ENCODE measurements at places on chromosomes 2 and 18.

DNA sequence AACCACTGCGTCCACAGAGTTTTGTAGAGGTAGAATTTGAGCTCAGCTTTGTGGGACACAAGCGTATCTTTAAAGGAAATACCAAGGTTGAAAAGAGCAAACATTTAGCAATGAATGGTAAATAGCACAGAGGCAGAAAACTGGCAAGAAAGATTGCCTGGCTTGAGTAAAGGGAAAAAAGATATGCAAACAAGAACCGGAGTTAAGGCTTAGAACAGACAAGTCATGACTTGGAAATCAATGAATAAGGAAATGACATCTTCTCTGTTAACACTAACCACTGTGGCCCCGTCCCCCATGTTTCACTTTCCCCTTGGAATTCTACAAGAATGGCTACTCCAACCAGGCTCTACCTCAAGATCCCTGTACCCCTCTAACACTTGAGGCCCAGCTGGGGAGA, 3.8 kb downstream of the STAM2 start:
- no peak for DNase-seq

DNA sequence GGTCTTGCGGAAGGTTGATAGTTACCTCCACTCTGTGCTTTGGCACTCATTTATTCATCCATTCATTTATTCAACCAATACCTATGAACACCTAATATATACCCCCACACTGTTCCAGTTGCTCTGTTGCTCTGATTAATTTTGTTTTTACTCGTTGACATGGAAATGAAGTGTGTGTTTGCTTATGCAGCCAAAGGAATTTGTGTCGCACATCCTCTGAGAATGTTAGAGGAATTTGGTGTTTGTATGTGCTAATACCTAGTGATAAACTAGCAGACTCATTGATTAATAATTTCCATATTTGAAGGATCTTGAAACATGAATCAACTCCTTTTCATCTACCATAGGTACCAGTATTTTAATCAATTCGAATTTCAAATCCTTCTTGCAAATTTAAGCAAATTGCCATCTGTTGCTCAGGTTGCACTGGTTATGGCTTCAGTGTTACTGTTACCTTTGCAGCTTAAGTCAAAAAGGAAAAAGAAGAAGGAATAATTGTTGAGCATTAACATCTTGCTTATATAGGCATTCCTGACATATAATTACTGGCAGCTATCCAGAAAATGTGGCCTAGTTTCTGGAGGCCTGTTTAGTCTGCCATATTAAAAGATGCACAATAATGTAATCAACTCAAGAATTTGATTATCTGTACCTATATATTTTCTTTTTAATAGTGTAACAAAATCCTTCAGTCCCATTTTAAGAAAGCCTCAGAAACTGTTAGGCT, 25.7 kb upstream of the CRIM1 start:
- DNase-seq = peak; percentile 73

DNA sequence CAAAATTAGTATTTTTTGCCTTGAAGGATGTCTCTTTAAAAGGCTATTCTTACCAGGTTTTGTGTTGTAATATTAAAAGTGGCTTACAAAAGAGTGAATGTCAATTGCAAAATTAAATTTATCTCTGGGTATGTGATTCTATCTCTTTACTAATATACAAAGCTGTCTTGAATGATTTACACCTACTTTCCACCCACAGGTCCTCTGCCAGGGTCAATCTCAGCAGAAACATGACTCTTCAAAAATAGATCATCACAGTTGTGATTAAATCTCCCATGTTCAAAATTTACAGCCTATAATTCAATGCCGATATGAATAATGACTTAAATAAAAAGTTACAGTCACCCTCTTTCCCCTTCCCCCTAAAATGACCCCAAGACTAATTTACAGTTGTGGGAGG, 78.8 kb downstream of the SLC8A1 start:
- no peak for DNase-seq

DNA sequence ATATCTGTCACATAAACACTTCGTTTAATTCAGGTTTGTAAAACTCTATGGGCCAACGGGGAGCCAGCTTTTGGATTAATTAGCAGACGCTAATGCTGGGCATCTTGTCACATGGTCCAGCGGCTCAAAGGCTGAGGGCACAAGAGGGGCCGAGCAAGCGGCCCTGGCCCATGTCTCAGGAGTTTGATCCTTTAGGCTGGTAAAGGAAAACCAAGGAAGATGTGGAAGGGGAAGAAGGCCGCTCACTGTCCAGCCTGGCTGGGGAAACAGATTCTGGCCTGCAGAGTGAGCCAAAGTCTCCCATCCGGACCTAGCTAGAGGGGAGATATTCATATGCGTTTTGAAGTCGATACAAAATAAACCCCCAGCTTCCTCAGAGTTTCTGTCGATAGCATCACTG, 248.6 kb upstream of the SIX2 start:
- no peak for DNase-seq

DNA sequence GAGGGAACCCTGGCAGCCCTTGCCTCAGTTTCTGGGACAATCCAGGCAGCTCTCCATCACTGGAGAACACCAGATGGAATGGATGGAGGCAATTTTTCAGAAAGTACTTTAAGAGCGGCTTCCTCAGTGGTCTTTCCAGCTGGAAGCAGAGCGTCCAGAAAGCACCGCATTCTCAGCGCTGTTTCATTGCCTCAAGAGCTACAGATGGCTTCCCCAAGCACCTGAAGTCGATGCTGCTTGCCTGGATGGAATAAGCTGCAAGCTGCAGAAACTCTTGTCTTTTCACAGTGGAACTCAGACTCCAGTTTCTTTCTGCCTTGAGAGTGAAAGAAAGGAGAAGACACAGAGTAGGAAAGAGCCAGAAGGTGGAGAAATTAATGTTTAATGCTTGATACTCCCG, 766.9 kb downstream of the TDRD15 start:
- DNase-seq = no peak

DNA sequence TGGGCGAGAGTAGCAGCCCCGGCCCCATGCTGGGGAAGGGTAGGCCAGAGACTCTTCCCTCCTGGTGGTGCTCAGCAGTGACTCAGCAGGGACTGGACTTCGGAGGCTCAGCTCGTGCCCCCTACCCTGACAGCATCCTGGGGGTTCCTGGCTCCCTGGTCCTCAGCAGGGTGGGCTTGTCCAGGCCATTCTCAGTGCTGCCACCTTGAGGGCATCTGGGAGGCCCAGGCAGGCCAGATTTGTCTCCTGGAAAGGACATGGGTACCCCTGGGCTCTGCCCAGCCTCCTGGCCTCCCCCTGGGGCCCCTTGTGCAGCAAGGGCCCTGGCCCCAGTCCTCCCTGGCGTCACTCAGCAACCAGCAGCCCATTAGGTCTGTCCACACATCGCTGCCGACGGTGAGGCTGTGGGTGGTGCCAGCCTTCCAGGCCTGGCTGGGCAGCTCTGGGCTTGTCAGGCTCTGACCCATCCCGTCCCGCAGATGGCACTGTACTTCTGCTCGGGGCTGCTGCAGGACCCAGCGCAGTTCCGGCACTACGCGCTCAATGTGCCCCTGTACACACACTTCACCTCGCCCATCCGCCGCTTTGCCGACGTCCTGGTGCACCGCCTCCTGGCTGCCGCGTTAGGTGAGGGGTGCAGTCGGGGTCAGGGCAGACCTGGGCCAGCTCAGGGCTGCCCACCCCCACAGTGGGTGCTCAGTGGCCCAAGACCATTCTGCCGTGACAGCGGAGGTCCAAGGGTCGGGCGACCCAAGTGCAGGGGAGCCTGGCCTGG, 45.0 kb upstream of the ALPP start:
- DNase-seq = no peak

- no peak for DNase-seq
Measured at GRCh38 chr2:72803626-72804320, 22.1 kb downstream of the EXOC6B start.

DNA sequence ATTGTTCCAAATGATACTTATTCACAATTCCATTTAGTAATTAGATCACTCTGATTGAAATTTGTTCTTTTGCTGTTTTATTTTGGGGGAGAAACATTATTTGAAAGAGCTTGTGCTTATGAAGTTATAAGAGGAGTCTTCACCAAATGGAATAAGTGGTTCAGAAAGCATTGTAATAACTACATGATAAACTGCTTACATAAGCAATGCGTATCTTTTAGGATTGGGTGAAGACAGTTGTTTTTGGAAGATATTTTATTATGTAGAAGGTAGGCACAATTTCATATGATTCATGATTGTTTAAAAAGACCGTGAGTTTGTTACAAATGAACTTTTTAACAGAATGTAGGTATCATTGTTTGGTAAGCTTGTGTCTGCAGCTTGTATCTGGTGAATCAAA, 14.5 kb downstream of the ZNF638 start:
- no peak for DNase-seq

GRCh38 chr2:240840435-240841060, 20.5 kb upstream of the KIF1A start:
- DNase-seq = peak; percentile 82

- no peak for DNase-seq
Measured at GRCh38 chr2:190948671-190949070, 65.3 kb downstream of the STAT1 start.

GRCh38 chr18:54254265-54254758, 15.0 kb upstream of the POLI start:
- DNase-seq = no peak

- DNase-seq = no peak
Measured at GRCh38 chr2:142316049-142316448, 185.2 kb upstream of the LRP1B start.

- DNase-seq = no peak
Measured at GRCh38 chr2:105621038-105621437, 123.7 kb upstream of the NCK2 start.

DNA sequence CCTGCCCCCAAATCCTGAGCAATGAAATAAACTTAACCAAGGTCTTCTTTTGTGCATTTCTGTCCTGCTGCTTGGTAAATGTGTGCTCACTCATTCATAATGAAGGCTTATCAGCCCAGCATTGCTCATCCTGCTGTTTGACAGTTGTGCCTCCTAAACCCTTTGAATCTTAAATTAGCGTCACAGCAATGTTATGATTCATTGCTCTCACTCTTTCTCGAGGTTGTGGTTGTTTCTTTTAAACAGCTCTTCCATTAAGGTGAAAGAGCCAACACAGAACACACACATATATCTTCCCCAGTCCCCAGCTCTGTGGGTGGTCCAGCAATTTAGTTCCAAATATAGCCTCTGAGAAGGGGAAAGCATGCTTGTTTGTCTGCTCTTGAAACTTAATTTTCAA, 84.0 kb downstream of the EVA1A start:
- DNase-seq = no peak

GRCh38 chr2:106192752-106193689, 1.1 kb downstream of the UXS1 start:
- DNase-seq = peak; percentile 75

DNA sequence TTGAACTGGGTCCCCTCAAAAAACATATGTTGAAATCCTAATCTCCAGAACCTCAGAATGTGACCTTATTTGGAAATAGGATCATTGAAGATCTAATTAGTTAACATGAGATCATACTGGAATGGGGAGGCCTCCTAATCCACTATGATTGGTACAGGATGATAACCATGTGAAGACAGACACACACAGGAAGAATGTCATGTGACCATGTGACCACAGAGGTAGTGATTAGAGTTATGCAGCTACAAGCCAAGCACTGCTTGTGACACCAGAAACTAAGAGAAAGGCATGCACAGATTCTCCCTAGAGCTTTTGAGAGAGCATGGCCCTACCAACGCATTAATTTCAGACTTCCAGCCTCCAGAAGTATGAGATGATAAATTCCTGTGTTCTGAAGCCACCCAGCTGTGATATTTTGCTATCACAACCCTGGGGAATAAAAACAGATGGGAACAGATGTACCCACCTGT, 47.0 kb upstream of the TGIF1 start:
- DNase-seq = no peak

GRCh38 chr18:25669741-25670140, 317.8 kb upstream of the ZNF521 start:
- no peak for DNase-seq

- no peak for DNase-seq
Measured at GRCh38 chr2:74301262-74301661, 42.0 kb downstream of the SLC4A5 start.

DNA sequence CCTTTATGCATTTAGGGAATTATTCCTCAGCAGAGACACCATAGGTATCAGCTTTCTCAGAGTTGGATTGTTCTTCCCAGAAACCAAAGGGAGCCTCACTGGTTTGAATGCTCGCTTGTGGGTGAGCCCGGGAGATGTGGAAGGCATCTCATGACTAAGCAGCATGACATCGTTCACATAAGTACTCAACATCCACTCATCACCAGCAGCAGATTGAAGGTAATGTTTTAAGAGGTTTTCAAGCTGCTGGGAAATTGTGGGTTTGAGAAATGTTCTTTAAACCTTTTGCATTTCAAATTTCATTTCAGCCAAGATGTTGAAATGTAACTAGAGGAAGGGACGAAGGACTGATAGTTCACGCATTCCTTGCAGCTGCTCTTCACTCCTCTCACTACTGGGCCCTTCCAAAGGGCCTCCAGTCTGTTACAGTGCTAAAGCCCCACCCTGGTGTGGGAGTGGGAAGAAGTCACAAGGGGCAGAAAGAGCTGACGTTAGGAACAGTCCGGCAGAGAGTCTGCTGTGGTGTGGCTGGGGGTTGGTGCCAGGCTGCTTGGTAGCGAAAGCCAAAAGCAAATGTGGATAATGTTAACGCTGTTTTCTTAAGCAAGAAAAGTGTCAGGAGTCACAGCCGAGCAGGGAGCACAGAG, 324.5 kb upstream of the EPHA4 start:
- DNase-seq = no peak

- DNase-seq = no peak
Measured at GRCh38 chr2:54772531-54772930, 49.1 kb downstream of the EML6 start.

DNA sequence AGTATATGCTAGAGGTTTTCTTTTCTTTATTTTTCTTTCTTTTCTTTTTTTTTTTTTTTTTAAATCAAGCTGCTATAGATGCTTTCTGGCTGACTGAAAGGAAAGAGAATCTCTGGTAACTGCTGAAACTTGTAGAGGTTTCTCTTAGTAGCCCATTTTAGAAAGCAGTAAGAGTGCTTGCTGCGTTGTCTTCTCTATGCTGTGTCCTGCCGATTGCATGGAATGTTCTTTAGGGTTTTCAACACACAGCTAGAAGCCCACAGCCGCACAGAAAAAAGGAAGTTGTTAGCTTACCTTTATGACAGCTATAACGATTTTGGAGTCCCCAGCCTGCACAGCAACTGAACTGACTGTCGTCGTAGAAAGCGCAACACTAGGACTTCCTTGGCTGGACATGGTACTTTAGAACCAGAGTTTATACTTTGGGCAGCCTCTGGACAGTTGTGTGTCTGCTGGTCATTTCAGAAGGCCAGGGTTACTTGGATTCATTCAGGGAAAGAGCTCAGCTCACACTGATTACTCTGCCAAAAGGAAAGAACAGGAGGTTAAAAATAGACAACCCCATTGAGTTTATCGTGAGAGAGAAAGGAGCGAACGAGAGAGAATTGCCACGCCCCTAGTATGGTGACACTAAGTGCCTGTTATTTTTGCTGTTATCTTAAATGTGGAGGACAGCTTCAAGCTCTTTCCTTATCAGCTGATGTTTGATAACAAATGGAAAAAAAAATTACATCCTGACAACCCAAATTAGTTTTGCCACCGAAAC, at the start of gene CCDC141:
Gene CCDC141 (minus strand): TSS at position 592 of the 766 bp plus-strand sequence. CDS start 196 bp downstream, at position 396.
- DNase-seq = no peak

- no peak for DNase-seq
Measured at GRCh38 chr2:150234787-150235446, 252.6 kb downstream of the RND3 start.
